Stimulated activated CD4-positive, alpha-beta T cell treated with anti-CD3 and anti-CD28 coated beads, Interleukin-1b, Interleukin-23, amount 100 ng/mL, for 24 hours (primary cell): ENCODE measurements at places on chromosomes 1 and 21.

- DNase-seq, result no peak
These were observed 64.0 kb upstream of the RUNX1 start for GRCh38 chr21:35113064-35113463.

DNA sequence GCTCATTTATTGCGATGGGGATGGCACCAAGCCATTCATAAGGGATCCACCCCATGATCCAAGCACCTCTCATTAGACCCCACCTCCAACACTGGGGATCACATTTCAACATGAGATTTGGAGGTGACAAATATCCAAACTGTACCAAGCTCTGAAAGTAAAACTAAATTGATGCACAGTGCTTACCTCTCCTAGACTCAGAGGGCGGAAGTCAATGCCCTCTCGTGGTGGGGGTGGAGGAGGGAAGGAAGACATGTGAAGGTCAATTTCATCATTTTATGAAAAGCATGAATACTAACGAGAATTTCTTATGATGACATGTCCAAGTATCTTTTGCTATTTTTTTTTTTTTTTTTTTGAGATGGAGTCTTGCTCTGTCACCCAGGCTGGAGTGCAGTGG is 120.0 kb downstream of the PGBD5 start:
- DNase-seq, result no peak

GRCh38 chr1:201461645-201462441 is 7.1 kb downstream of the PHLDA3 start:
- no peak for DNase-seq

- no peak for DNase-seq
These were observed 43.2 kb downstream of the PHACTR4 start for GRCh38 chr1:28412731-28413130.

DNA sequence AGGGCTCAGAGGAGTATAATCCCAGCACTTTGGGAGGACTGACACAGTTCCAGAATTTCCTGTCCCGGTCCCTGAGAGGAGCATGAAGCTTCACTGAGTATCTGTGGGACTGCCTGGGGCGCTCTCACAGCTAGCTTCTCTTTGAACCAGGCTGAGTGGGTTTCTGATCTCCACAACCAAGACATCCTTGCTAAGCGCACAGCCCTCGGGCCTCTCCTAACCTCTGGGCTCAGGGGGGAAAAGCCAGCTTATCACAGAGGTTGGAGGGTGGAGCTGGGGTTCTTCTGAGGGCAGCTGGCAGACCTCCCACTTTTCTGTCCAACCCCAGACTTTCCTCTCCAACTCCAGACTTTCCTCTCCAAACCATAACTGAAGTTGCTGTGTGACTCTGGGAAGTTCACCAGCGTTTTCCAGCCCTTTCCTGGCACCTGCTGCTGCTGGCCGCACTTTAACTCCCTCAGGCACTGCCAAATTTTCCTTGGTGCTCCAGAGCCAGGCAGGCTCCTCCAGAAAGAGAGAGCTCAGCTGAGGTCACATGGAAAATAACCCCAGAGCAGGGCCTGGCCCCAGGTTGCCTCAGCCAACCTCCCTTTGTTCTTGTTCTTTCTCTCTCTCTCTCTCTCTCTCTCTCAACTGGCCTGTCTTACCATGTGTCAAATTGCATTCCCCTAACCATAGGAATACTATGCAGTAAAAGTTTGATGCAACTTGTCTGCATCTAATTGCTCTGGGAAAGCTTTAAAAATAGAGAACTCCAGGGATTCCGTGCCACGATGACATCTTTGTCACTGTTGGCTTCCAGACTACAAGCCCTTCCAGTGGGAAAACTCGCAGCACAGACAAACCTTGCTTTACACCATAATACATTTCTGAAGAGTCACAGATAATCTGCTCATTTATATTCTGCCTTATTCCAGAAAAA is 49.5 kb downstream of the OLFML2B start:
- no peak for DNase-seq

- DNase-seq, result no peak
These were observed 292.7 kb downstream of the SDCCAG8 start for GRCh38 chr1:243548516-243548915.

- no peak for DNase-seq
These were observed 858.7 kb downstream of the USP25 start for GRCh38 chr21:16588433-16588860.

GRCh38 chr1:225977937-225978748 is 21.0 kb downstream of the SDE2 start:
- DNase-seq, result no peak

GRCh38 chr1:216902669-216903381 is 179.6 kb upstream of the ESRRG start:
- no peak for DNase-seq

GRCh38 chr1:63486629-63487028 is 36.4 kb downstream of the ITGB3BP start:
- no peak for DNase-seq

- DNase-seq, result no peak
These were observed 86.2 kb downstream of the ATG4C start for GRCh38 chr1:62870148-62870547.

DNA sequence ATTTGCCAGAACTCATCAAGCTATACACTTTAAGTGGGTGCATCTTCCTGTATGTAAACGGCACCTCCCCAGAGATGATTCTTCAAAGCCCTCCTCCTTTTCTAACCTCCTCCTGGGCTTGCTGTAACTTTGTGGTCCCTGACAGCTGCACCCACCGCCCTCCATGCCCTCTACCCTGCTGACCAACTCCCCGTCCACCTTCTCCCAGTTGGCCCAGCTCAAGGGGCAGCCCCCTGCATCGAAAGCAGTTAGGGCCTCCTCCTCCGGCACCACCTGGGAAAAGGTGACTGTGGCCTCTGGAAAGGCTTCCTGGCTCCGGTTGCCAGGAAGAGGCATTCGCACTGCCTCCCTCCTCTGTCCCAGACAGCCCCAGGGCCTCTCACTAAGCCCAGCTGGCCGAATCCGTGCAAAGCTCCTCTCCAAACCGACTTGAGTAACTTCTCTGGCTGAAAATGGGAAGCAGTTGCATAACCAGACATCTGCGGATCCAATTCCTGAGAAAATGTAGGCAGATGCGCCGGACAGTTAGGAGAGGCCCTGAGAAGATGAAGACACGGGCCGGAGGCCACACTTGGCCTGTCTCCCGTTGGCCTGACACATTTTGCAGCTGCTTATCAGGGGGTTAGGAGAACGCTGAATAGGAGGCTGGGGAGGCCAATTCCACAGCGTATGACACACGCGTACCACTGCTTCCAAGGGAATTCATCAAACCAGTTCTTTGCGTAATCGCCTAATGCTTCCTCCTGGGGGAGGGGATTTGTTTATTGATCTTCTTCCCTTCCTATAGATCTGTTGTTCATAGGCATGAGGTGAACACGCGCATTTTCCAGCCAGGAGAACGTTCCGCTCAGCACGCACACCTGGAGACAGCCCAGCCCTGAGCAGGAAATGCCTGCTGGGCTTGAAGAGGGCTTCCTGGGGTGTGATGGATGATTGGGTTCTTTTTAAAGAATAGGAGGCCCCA is 48.7 kb upstream of the COL6A2 start:
- DNase-seq, result no peak

GRCh38 chr1:204945565-204945977 is 74.9 kb downstream of the NFASC start:
- no peak for DNase-seq

DNA sequence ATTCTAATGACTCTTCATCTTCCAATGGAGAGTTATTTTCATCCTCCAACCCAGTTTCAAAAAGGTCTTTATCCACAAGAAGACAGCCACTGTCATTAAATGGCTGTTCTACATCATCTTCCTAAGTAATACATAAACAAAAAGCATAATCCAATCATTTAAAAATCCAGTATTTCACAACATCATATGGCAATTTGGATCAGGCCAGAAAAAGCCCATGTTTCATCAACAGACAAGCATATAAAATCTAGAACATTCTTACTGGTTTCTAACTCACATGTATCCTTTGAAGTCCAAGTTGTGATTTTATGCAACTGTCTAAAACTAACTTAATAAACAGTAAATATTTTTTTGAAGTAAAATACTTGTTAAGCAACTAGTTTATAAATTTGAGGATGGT is 6.6 kb downstream of the CLSPN start:
- DNase-seq, result no peak

GRCh38 chr1:78437396-78437795 is 53.4 kb upstream of the PTGFR start:
- DNase-seq, result no peak

- no peak for DNase-seq
These were observed 57.6 kb downstream of the KCNK2 start for GRCh38 chr1:215140135-215140534.

GRCh38 chr1:220356981-220357850 is 85.0 kb upstream of the RAB3GAP2 start:
- no peak for DNase-seq
